ENCODE measurements at places on chromosomes 4 and X.

- no peak for DNase-seq
Observed at GRCh38 chr4:39525822-39526690, 1.2 kb downstream of the UGDH start.

GRCh38 chr4:150315691-150316090 lies 237.4 kb downstream of the DCLK2 start:
- no peak for DNase-seq

GRCh38 chrX:41666251-41666650 lies 22.5 kb upstream of the GPR34 start:
- no peak for DNase-seq

GRCh38 chr4:139910106-139910505 lies 243.9 kb downstream of the MAML3 start:
- DNase-seq, result no peak

GRCh38 chr4:55186123-55186522 lies 60.7 kb upstream of the KDR start:
- no peak for DNase-seq

DNA sequence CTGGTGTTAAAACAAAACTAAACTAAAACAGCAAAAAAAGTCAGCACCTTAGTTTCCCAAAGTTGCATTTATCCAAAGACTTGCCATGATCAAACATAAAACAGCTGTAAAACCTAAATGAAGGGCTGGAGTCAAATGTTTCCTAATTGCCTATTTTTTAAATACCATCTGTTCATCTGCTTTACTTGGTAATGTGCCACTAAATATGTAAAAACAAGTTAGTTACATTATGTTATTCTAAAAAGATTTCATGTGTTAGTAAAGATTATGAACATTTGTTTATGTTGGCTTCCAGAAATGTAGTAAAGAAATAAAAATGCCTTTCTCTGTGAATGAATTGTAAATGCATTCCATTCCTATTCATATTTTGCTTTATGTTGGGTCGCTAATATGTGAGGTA lies 977.8 kb downstream of the FSTL5 start:
- no peak for DNase-seq

- no peak for DNase-seq
Observed at GRCh38 chrX:123731258-123731986, 1.4 kb downstream of the THOC2 start.

DNA sequence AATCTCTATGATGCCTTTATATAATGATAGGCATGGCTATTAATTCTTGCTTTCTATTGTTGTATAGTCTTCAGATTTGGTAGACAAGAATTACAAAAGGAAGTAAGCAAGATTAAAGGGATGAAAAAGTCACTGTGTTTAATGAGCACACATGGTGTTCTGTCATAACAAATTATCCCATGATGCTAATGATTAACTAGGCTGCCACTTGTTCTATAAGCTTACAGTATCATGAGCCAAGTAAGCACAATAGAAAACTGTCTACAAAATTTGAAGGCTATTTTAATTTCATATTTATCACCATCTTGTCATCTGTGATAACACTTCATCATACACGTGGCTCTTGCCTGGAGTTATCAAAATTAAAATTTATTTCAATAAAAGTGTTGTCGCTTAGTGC lies 466.7 kb downstream of the GASK1B start:
- no peak for DNase-seq

DNA sequence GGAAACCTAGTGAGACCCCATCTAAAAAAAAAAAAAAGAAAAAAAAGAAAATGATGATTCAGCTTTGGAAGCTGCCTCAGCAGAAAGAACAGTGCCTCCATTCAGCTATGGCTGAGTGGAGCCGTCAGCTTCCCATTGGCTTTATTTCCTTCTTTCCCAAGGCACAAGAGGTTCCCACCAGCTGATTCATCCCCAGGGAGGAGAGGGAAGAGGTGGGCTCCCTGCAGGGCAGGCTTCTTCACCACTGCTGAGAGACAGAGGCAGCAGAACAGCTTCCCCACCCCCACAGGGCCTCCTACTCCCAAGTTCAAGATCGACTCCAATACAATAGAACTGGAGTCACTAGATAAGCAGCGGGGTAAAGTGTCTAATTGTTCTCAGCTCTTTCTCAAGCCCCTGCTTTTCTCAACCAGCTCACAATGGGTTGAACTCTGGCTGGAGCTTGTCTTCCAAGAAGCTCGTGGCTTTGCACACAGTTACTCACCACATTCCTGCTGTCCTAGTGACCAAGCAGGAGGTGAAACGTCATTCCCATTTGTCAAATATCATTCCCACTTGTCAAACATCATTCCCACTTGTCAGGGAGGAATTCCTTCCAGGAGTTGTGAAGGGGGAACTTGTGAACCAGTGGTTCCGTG lies 47.8 kb downstream of the FHDC1 start:
- DNase-seq, result no peak

- DNase-seq, result no peak
Observed at GRCh38 chr4:3288571-3289094, 4.2 kb upstream of the RGS12 start.

GRCh38 chr4:173167758-173168395 lies 734 bp upstream of the GALNT7 start:
- no peak for DNase-seq

DNA sequence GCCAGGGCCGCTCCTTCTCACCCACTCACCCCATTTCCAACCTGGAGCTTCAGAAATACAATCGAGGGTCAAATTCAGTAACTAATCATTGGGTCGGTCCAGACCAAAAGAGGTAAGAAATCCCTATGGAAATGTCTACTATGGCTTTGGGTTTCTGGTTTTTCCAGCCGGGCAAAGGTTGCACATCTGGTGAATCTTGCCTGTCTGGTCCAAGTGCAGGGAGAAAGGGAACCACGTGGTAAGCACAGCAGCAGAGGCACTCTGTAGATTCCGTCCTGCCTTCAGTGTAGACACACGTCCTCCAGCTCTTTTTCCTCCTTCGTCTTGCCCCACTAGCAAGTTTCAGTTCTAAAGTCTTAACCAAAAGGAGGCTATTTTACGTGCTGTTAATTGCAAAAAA lies 218.0 kb upstream of the JADE1 start:
- DNase-seq, result no peak

- DNase-seq, result no peak
Observed at GRCh38 chr4:154184238-154184637, 307.4 kb downstream of the DCHS2 start.

- DNase-seq, result no peak
Observed at GRCh38 chr4:8710416-8710815, 117.9 kb downstream of the CPZ start.

GRCh38 chr4:141739636-141740035 lies 103.3 kb downstream of the IL15 start:
- no peak for DNase-seq

GRCh38 chr4:30870513-30870912 lies 150.3 kb downstream of the PCDH7 start:
- no peak for DNase-seq

DNA sequence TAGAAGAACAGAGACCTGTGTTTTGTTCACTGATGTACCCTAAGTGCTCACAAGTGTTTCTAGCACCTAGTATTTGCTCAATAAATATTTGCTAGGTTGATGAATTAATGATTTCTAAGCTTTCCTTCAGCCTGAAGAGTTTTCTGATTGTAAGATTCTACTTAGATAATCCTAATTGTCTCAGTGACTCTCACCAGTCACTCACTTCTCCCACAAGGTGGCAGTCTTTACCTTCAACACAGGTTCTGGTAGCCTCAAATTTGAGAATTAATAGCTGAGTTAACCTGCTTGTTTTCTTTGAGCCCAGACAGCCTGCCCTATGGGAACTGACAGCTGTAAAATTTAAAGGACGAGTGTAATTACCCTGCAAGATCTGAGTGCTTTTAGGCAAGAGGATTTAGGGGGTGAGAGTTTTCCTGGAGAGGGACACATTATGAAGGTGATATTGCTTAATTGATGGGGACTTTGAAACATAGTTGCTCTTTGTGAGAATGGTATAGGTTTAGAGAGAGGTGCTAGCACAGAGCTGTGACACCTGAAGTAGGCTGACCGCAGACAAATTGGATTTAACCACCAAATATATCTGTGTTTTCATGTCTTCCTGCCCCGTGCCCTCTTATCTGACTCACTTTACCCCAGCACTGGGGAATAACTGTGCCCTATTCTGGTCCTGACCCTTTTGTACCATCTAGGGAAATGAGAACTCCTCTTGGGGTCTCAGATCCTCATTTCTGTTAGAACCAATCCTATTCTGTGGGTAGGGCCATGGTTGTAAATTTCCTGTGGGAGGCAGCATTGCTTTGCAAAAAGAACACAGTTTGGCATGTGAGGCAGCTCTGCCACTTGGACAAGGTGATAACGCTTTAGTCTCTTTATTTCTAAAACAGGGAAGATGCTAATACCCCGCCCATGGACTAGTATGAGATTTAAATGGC lies 27.7 kb downstream of the CD38 start:
- peak; percentile 6 for DNase-seq

- no peak for DNase-seq
Observed at GRCh38 chr4:112210777-112211176, 20.8 kb upstream of the AP1AR start.

- no peak for DNase-seq
Observed at GRCh38 chrX:13078739-13079444, 34.5 kb upstream of the FAM9C start.

DNA sequence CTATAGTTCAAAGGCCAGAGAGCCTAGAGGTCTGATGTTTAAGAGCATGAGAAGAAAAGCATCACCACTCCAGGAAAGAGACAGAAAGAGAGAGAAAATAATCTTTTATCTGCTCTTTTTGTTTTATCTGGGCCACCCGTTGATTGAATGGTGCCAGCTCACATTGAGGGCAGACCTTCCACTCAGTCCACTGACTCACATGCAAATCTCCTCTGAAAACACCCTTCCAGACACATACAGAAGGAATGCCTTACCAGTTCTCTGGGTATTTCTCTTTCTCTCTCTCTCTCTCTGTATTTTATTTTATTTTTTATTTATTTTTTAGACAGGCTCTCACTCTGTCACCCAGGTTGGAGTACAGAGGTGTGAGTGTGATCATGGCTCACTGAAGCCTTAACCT lies 252.5 kb downstream of the DTHD1 start:
- no peak for DNase-seq

Measured in SK-N-MC (cell line).